Omental fat pad (tissue), 4 donors: ENCODE measurements at places on chromosomes 7 and 10.

DNA sequence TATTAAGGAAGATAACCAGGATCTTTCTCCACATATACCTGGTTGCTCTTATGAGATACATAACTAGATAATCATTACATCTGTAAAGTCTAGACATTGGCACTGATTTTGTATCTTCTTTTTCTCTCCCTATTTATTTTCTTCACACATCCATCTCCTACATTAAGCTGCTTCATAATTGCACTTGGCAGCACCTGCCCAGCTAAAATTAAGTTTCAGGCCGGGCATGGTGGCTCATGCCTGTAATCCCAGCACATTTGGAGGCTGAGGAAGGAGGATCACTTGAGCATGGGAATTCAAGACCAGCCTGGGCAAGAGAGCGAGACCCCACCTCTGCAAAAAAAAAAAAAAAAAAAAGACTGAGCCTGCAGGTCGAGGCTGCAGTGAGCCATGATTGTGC, 22.3 kb upstream of the AKR1B1 start:
- no peak for DNase-seq

- no peak for DNase-seq
These were observed 4.6 kb downstream of the GIMAP7 start for GRCh38 chr7:150519310-150519709.

- DNase-seq: no peak
These were observed 79.5 kb downstream of the SGMS1 start for GRCh38 chr10:50544095-50544856.

DNA sequence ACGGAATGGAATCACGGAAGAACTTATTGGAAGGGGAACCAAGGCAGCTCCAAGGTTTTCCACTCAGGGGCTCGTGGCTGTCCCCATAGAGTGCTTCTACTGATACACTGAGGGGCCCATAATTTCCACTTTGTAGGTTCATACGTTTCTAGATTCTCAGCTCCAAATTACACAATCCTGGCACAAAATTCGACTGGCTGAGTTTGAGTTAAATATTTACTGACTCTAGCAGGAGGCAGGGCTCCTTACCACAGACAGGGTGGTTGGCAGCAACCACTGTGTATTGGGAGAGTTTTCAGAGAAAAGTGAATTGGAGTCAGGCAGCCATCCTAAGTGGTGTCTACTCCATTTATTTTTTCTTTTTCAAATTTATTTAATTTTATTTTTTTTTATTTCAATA, 55.4 kb upstream of the SEC61G start:
- no peak for DNase-seq

DNA sequence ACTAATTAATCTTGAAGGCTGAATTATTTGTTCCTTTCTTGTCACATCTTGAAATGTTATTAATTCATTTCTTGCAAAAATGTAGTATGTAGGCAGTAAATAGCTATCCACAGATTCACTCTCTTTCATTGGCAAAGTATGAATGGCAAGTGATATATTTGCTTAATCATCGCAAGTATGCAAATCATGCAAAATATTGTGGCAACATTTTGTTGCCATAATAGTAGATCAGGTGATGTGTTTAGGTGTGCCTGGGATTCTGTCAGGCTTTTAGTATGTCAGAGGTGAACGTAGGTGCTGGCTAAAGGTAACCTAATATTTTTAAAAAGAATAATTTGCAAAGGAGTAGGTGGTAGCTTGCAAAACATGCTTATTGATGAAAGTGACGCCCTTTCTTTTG, 5.9 kb downstream of the MAP3K8 start:
- DNase-seq: no peak

- DNase-seq: no peak
These were observed 239.2 kb downstream of the PARD3 start for GRCh38 chr10:34575882-34576281.

DNA sequence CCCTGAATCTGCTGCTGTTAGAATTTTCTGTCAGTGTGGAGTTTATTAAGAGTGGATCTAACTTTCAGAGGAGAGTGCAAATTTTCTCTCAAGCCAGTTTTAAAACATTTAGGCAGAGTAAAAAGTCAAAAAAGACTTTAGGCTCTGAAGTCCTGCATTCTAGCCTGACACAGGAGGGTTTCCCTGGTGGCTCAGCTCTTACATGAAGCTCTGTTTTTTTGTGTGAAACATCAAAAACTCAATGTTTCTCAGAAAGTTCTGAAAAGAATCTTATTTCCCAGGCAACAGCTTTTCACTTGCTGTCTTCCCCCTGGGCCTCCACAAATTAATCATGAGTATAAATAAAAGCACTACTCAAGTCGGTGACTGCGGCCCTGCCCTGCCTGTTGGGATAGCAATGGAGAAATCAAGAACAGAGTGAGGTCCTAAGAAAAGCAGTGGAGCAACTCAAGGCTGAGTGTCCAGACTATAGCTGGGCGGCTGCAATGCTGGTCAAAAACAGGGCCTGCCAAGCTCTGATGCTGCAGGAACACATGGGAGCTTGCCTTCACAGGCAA, 22.3 kb upstream of the WDR11 start:
- DNase-seq: no peak

DNA sequence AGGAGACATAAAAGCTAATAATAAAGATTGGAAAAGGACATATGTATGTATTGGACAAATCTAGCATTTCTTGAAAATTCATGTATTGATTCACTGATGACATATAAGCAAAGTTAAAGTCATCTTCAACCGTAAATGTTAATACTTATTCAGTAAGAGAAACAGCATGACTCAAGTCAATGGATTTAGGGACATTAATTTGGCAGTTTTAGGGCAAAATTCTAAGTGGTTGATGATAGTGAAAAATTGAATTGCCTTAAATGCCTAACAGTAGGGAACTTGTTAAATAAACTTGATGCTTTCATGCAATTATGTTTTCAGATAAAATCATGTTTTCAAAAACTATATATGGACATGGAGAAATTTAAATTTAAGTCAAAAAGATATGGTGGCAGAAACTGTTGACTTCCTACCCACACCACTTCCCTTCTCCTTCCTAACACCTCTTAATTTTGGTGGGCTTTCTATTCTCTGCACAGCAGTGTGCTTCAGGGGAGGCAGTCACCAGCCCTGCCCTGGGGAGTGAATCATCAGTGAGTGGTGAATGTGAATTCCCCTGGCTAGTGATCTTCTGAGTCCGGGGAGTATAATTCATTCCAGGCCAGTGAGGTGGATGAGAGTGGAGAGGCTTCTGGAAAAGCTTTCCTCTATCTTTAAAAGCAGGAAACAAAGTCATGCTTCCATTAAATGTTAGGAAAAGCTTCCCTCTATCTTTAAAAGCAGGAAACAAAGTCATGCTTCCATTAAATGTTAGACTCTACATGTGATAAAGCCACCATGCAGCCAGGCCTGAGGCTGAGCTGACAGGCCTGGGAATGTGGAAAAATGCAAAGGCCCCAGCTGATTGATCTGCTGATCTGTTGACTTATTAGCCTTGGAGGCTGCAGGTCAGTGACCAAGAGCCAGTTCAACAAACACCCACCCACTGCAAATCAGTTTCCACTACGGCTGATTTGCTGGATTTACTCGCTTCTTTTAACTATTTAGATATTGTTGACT, 25.2 kb upstream of the ITGB1 start:
- DNase-seq: no peak

GRCh38 chr10:35194906-35195305, 68.3 kb downstream of the CREM start:
- no peak for DNase-seq

DNA sequence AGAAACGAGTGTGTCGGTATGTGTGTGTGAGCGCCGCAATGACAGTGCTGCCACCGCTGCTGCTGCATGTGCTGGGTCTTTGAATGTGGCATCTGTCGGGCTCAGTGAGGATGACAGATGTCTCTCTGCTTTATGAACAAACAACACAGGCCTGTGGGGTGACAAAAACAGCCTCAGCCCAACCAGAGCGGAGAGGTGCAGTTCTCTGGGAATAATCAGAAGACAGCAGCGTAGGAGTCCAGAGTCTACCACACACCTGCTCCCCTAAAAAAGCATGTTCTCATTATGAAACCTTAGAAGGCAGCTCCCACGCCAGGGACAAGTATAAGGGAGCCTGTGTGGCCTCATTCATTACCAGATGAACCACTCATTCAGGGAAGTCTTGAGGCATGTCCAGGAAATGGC, 278.3 kb downstream of the KCNMA1 start:
- no peak for DNase-seq

DNA sequence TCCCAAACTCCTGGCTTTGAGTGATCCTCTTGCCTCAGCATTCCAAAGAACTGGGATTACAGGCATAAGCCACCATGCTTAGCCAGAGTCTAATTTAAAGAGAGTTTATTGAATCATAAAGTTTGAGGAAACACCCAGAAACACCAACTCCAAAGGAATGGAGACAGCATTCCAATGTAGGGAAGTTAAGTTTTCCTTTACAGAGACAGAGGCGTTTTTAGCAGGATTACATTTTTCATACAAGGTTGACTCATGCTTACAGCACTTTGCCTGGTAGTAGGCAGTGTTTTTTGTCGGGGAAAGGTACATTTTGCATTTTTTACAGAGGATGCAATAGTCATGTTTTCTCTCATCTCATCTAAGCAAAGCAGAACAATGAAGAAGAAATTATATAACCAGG, 18.9 kb upstream of the OPN4 start:
- no peak for DNase-seq

- no peak for DNase-seq
These were observed 2.9 kb downstream of the DEPP1 start for GRCh38 chr10:44975431-44976331.

GRCh38 chr10:114632869-114633715, 25.0 kb downstream of the ABLIM1 start:
- DNase-seq: peak; percentile 38

DNA sequence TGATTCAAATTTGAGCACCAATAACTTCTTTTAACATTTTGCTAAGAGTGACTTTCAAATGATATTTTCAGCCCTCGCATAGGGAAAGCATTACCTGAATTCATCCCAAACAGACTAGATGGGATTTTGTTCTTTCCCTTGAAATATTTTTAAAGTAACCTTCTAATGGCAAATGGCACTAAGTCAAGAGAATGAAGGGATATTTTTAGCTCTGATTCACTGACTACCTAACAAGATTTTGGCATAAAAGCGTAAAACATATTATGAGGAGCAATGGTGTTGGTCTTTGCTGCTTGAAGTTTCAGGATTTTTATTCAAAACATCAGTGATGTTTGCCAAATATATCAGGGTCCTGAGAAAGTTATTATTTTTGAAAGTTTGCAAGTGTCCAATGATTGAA, 290.3 kb downstream of the CDK14 start:
- DNase-seq: no peak
